Activated CD4-positive, alpha-beta T cell treated with anti-CD3 and anti-CD28 coated beads, Interleukin-2, amount 50 U/mL, for 48 hours (primary cell): ENCODE measurements at places on chromosomes 3 and 15.

DNA sequence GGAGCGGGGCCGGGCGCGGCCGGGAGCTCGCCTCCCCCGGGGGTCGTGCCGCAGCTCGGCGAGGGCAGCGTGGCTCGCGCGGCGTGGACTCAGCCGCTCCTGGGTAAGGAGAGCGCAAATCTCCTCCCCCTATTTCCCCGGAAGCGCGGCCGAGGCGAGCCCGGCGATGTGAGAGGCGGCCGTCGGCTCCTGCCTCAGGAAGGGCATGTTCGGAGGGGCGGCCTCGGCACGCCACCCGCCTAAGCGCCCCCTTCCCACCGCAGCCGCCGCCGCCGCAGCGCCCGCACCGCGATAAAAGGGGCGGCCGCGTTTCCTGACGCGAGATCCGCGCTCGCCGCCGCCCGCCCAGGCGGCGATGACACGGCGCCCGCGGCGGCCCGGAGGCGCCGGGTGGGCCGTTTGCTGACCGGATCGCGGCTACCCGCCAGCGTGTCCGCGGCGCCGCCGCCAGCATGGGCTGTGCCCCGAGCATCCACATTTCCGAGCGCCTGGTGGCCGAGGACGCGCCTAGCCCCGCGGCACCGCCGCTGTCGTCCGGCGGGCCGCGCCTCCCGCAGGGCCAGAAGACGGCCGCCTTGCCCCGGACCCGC, at the start of gene PDE8A:
PDE8A (plus strand) TSS at position 146 of the 590 bp plus-strand sequence; CDS start at position 453, 307 bp downstream.
- peak; percentile 21 for DNase-seq

DNA sequence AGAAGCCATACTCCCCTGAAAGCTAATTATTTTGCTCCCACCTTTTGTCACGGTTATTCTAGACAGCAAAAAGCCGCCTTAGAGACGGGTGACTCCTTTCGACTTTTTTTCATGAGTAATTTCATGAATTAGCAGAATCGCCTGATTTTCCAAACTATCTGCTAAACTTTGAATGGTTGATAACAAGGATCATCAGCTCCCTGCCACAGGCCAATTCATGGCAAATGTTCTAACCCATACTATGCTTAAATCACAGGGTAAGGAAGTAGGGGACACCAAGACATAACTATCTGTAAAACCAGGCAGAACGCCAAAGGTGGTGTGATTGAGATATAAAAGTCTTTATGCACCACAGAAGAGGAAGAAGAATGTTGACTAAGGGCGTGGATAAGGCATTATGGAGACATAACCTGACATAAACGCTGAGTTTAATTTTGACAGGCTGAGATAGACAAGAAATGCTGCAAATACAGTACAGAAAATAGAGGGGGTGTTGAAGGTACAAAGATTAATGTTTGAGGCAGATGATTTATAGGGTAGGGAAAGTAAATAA, 891 bp upstream of the DMXL2 start:
- no peak for DNase-seq

DNA sequence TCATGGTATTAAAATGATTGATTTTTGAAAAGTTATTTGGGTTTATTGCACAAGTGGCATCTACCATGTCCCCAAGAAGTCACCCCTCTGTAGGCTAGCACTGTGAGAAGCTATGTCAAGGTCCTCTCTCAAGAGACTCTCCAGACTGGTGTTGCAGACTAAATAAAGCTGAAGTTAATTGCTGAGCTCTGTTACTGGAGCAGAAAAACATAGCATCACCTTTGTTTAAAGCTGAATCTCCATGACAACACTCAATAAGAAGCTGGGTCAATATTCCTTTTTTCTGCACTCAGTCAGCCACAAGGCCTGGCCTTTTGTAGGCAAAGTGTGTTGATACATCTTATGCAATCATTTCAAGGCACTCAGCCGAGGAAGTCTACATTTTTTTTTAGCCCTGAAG, 806.6 kb upstream of the LMCD1 start:
- DNase-seq, result no peak

- DNase-seq, result no peak
Observed at GRCh38 chr3:159186581-159186980, 384.7 kb downstream of the MFSD1 start.

GRCh38 chr3:40717471-40717870, 192.7 kb downstream of the ZNF621 start:
- DNase-seq, result no peak

GRCh38 chr3:188178293-188178936, 24.5 kb downstream of the LPP start:
- no peak for DNase-seq

DNA sequence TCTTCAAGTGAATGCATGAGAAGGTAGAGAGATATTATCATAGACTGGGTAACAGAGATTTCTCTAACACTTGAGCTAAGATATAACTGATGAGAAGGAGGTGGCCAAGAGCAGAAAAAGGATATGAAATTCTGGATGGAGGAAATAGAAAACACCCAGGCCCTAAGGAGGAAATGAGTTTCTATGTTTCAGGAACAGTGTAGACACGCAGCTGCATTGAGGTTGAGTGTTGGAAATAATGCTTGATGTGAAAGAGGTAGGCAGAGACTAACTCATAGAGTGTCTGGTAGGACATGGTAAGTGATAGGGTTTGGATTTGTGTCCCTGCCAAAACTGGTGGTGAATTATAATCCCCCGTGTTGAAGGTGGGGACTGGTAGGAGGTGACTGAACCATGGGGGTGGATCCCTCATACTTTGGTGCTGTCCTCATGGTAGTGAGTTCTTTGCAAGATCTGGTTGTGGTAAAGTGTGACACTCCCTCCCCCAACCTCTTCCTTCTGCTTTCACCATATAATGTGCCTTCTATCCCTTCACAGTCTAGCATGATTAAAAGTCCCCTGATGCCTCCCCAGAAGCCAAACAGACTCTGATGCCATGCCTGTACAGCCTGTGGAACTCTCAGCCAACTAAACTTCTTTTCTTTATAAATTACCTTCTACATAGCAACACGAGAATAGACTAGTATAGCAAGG, 787.3 kb downstream of the EDEM1 start:
- DNase-seq, result no peak

GRCh38 chr3:72223116-72223515, 438.2 kb upstream of the PROK2 start:
- DNase-seq, result no peak

- DNase-seq, result no peak
Observed at GRCh38 chr3:11168406-11168805, 14.1 kb downstream of the HRH1 start.

- no peak for DNase-seq
Observed at GRCh38 chr3:99287876-99288275, 350.5 kb upstream of the COL8A1 start.
